ENCODE measurements at places on chromosomes 13 and 19.

DNA sequence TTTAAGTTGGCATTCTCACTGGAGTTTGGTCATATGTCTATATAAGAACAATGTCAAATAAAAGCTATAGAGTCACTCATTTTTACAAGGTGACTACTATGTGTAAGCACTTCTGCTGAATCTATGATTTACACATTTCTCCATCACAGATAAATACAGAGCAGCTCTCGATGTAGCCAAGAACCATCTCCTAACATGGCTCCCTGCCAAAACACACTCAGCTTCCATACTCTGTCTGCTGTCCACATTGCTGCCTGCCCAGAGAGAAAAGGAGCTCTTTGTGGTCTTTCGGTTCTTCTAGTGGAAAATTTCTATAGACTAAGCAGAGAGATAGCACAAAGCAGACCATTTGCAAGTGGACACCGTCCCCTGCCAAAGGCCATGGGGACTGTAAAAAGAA lies 190.9 kb upstream of the KLF12 start:
- DNase-seq = no peak

DNA sequence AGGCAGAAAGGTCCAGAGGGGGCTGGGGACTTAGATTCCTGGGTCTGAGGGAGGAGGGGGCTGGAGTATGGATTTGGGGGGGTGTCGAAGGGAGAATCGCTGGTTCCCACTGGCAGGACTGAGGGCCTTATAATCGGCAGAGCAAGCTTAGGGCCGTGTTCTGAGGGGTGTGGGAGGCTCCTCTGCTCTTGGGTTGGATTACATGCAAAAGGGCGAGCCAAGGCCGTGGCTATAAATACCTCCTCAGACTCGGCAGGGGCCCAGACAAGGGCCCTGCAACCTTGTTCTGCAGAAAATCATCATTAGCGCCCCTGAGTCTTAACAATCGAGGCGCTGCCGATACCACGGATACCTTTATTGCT lies 707 bp upstream of the MAMSTR start:
- no peak for DNase-seq

DNA sequence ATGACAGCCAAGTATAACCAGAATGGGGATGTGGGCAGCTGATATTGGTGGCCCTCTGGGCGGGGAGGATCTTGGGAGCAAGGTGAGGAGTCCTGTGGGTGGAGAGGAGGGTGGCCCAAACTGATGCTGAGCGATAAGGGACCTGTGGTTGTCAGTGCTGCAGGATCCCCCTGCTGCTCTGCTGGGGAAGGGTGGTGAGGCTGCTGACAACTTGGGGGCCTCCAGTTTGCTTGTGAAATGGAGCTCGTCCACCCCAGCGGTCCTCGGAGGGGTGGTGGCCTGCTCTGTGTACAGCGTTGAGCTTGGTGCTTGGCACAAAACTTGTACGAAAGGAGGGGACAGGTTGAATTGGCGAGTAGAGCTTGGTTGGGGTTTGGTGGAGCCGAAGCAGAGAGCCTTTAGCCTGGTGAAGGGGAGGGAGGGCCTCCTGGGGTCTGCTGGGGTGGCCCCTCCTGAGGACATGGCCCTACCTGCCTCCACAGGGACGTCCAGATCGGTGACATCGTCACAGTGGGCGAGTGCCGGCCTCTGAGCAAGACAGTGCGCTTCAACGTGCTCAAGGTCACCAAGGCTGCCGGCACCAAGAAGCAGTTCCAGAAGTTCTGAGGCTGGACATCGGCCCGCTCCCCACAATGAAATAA lies 2.9 kb downstream of the RPS11 start:
- no peak for DNase-seq

DNA sequence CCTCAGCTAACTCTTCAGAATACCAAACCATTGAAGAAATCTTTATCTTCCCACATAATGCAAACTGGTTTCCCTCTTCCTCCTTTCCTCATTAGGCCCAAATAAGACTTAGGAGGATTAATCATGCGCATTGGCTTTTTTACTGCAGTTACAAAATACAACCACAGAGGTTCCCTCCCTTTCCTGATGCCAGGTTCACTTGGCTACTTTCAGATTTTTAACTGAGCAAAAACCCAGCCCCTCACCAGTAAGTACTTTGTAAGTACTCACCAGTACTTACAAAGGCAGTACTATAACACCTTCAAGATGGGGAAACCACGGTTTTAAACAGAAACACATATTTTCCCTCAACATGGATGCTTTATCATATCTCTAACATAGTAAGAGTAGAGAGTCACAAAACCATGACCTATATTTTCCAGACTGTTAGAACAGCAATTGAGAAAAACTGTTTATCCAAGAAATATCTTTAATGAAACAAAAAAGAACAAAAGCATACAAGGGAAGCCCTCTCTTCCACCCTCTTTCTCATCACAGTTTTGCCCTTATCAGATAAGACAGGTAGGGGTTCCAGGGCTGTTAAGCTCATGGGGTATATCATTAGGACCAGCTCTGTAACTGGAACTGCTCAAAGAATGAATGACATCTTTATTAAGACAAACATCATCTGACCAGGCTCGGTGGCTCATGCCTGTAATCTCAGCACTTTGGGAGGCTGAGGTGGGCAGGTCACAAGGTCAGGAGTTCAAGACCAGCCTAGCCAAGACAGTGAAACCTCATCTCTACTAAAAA lies 12.7 kb downstream of the FOXO1 start:
- DNase-seq = no peak

DNA sequence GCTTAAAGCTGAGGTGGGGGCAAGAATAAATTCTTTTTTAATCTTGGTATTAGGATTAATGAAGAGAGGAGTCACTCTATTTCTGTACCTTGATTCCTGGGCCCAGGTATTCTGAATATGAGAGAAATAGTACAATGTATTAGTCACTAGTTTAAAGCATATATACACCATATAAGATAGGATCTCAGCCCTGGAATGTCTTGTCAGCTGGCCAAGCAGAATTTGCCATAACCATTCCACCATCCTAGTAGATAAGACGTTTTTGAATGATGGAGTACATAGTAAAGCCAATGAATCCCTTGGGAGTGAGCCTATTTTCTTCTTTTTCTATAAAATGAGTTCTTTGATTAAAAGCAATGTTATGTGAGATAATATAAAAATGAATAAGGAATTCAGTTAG lies 55.6 kb downstream of the UFM1 start:
- no peak for DNase-seq

GRCh38 chr19:28691683-28692082 lies 521.3 kb downstream of the UQCRFS1 start:
- no peak for DNase-seq

GRCh38 chr19:16841391-16841926 lies 12.3 kb downstream of the SIN3B start:
- no peak for DNase-seq

DNA sequence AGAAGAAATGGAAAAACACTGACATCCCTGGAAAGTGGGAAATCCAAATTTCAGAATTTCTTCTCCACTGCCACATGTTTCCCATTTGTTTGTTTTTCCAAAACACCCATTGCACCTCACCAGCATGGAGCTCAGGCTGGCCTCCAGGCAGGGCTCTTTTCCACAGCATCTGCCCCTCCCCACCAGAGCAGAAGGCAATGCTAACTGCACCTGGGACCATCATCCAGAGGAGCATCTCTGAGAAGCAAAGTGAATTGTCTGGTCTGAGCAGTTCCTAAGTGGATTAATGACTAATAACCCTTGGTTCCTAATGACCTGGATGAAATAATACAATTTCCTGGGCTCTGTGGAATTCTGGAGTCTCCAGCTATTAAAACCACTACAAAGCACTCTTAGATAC lies 8.8 kb upstream of the CYSLTR2 start:
- DNase-seq = no peak

- no peak for DNase-seq
Measured at GRCh38 chr19:53519446-53519845, 18.5 kb upstream of the ZNF331 start.

- no peak for DNase-seq
Measured at GRCh38 chr13:93736081-93736480, 509.5 kb downstream of the GPC6 start.

- no peak for DNase-seq
Measured at GRCh38 chr19:38392707-38393308, 4.3 kb downstream of the SPRED3 start.

GRCh38 chr13:112530861-112531260 lies 57.1 kb downstream of the TUBGCP3 start:
- DNase-seq = no peak

DNA sequence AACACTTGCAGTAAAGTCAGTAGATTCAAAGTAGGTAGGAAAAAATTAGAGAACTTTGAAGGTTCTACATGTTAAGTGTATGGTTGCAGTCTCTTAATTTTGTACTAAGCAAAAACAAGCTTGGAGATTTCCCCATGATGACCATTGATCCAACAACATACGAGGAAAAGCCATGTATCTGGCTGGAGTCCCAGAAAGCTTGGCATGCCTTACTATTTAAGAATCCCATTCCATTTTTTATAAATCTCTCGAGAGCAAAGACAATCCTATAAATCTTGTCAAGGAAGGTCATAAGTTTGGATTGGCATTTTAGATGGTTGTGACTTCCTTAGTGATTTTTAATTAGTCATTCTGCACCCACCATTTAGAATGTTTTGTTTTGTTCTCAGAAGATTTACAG lies 495.9 kb downstream of the GPC5 start:
- DNase-seq = no peak

GRCh38 chr13:45747071-45747470 lies 45.0 kb downstream of the CBY2 start:
- DNase-seq = no peak

DNA sequence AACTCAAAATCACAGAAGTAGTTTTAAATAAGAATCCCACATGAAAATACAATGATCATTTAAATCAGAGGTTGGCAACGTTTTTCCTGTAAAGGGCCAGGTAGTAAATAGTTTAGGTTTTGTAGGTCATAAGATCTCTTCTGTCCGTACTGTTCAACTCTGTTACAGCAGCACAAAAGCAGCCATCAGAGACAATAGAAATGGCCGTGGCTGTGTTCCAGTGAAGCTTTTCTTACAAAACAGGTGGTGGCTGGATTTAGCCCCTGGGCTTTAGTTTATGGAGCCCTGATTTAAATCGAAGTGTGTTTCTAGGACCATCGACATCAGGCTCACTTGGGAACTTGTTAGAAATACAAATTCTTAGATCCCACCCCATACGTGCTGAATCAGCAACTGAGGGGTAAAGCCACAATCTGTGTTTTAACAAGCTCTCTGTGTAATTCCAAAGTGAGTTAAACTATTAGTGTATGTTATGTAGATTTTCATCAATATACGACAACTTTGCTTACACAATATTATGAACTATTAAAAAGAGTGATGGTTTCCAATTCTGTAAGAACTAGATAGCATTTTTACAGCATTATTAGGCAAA lies 54.8 kb upstream of the MIR17HG start:
- no peak for DNase-seq

GRCh38 chr13:36193151-36193855 lies 21.1 kb downstream of the SOHLH2 start:
- no peak for DNase-seq

DNA sequence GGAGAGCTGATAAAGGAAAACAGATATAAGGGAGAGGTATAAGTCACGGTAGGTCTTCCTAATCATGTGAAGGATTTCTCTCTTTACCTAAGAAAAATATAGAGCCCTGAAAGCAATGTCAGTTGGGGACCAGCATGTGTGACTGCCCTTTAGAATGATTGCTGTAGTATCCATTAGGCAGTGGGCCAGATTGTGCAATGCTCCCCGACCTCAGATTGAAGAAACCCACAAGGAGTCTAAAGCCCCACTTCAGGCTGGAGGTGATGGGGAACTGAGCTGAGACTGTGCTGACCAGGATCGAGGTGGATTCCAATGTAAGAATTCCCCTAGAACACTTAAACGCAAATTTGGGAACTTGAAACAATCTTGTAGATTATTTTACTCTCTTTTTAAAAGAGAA lies 614.4 kb downstream of the LIG4 start:
- no peak for DNase-seq
